ENCODE measurements at places on chromosomes 1 and 21. TPM values are rescaled to one million over a fixed set of nuclear protein-coding genes. Genes with fewer than 3 reads are reported as not detected.

Gene HAO2
- total RNA-seq, result not detected

Gene CR1
- total RNA-seq, result not detected

Gene PAX7
- not detected for total RNA-seq

Gene ITLN2
- total RNA-seq, result not detected

Gene GBP5
- 85.5 TPM for total RNA-seq

Gene PBX1
- 0.31 TPM for total RNA-seq

Gene TINAGL1
- not detected for total RNA-seq

Gene GNB1
- total RNA-seq, result 351 TPM

Gene OR2L13
- total RNA-seq, result not detected

Gene CLCA1
- total RNA-seq, result not detected

Gene SPATA6
- 1.8 TPM for total RNA-seq

- DNase-seq, result no peak
- H3K4me1 ChIP-seq, result no peaks in the 10 kb centered on the region
- H3K36me3 ChIP-seq, result no peaks in the 10 kb centered on the region
- H3K4me3 ChIP-seq, result no peak overlapping the region
- no peaks in the 10 kb centered on the region for H3K27me3 ChIP-seq
Observed at GRCh38 chr1:178010674-178011464, 41.0 kb upstream of the SEC16B start.

DNA sequence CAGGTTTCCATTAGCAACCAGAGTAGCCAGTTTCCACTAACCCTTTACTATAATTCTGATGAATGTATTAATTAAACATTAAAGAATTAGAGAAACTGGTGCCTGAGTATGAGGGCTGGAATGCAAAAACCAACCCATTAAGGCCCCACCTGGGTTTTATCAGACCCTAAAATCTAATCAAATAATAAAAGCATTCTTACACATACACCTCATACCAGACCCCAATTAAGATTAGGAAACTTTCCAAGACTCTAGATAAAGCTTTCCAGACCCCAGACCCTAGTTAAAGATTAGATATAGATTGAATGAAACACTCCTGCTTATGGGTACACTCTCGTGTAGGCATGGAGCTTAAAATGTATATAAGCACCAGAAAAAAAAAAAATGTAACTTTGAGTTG, 581.3 kb upstream of the BEND5 start:
- H3K4me1 ChIP-seq, result no peaks in the 10 kb centered on the region
- no peak overlapping the region for H3K4me3 ChIP-seq
- H3K27me3 ChIP-seq, result no peaks in the 10 kb centered on the region
- no peak for DNase-seq

DNA sequence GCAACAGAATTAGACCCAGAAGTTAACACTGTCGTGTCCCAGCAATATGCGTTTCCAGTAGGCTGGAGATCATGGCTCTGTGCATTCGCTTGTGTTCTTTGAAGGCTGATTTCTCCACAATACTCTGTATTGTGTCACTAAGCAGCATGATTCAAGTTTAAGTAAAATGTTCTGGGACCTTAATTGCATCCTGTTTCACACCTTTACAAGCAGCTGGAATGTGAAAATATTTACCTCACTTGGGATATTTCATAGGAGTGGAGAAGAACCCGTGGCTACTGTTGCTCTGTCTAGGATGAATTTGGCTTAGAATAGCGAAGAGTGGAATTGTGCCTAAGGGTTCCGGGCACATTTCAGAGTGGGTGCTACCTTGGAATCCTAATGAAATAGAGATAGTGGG, 6.3 kb downstream of the PTGFRN start:
- no peak for DNase-seq
- H3K27me3 ChIP-seq, result no peaks in the 10 kb centered on the region
- H3K4me1 ChIP-seq, result peaks cover 8% of the 10 kb centered on the region
- no peak overlapping the region for H3K4me3 ChIP-seq
- H3K36me3 ChIP-seq, result no peaks in the 10 kb centered on the region

DNA sequence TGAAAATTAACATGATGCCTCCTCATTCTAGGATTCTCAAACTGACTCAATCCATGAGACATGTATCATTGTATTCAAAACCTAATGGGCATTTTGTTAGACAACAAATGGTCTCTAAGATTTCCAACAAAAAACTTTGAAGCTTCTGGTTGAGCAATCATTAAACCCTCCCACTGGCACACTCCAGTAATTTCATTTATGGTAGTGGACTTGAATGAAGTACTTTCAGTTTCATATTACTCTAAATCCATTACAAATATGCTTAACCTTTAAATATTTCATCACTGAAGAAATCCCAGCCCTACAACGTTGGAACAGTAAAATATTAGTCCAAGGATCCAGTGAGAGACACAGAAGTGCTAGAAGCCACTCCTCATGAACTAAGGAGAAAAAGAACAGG, 43.5 kb downstream of the GBP6 start:
- no peak overlapping the region for H3K27ac ChIP-seq
- no peaks in the 10 kb centered on the region for H3K27me3 ChIP-seq
- DNase-seq, result no peak

GRCh38 chr1:65281846-65282245, 27.5 kb upstream of the DNAJC6 start:
- H3K27ac ChIP-seq, result no peak overlapping the region
- H3K4me3 ChIP-seq, result no peak overlapping the region
- H3K4me1 ChIP-seq, result no peaks in the 10 kb centered on the region
- peaks cover 8% of the 10 kb centered on the region for H3K27me3 ChIP-seq
- H3K36me3 ChIP-seq, result peaks cover 2% of the 10 kb centered on the region
- DNase-seq, result no peak

GRCh38 chr1:233197940-233198339, 97.6 kb downstream of the PCNX2 start:
- no peaks in the 10 kb centered on the region for H3K27me3 ChIP-seq
- DNase-seq, result no peak
- H3K4me1 ChIP-seq, result no peaks in the 10 kb centered on the region
- H3K4me3 ChIP-seq, result no peak overlapping the region
- peaks cover 72% of the 10 kb centered on the region for H3K36me3 ChIP-seq
- H3K27ac ChIP-seq, result no peak overlapping the region

GRCh38 chr1:12617511-12617900, 504 bp downstream of the DHRS3 start:
- no peaks in the 10 kb centered on the region for H3K27me3 ChIP-seq
- peak overlapping the region; percentile 97 for H3K4me3 ChIP-seq
- peak; percentile 71 for DNase-seq
- peaks cover 17% of the 10 kb centered on the region for H3K36me3 ChIP-seq
- H3K27ac ChIP-seq, result peak overlapping the region; percentile 97

GRCh38 chr1:1272341-1273208, 1.1 kb downstream of the UBE2J2 start:
- peak; percentile 27 for DNase-seq
- H3K27ac ChIP-seq, result peak overlapping the region; percentile 80

GRCh38 chr1:192477630-192478029, 97.9 kb upstream of the RGS1 start:
- H3K27me3 ChIP-seq, result no peaks in the 10 kb centered on the region
- no peak for DNase-seq

GRCh38 chr1:36884029-36884701, 150.2 kb downstream of the GRIK3 start:
- H3K36me3 ChIP-seq, result no peaks in the 10 kb centered on the region
- no peak overlapping the region for H3K27ac ChIP-seq
- no peaks in the 10 kb centered on the region for H3K4me1 ChIP-seq

DNA sequence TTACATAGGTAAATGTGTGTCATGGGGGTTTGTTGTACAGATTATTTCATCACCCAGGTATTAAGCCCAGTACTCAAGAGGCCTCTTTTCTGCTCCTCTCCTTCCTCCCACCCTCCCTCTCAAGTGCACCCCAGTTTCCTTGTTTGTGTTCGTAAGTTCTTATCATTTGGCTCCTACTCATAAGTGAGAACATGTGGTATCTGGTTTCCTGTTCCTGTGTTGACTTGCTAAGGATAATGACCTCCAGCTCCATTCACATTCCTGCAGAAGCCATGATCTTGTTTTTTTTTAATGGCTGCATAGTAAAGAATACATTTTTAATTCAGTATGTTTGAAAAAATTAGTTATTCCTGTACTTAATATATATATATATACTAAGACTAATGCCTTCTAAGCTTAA, 107.7 kb downstream of the CLDN17 start:
- H3K4me1 ChIP-seq, result no peaks in the 10 kb centered on the region
- peaks cover 2% of the 10 kb centered on the region for H3K27me3 ChIP-seq

DNA sequence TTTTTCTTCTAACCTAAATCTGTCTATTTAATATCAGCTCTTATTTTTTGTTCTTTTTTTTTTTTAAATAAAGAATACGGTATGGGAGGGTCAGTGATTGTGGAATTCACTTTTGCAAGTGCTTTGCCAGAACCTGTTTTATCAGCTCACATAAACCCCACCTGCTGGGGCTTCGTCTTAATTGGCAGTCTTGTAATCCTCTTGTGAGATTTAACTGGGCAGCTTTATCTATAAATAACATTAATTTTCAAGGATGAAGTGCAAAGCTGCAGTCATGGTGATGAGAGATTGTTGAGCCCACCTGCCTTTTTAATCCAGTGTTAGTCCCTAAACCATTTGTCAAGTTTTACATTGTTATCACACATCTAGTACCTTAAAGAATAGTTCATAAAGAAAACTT, 18.2 kb upstream of the PDC start:
- H3K36me3 ChIP-seq, result no peaks in the 10 kb centered on the region
- no peaks in the 10 kb centered on the region for H3K27me3 ChIP-seq

DNA sequence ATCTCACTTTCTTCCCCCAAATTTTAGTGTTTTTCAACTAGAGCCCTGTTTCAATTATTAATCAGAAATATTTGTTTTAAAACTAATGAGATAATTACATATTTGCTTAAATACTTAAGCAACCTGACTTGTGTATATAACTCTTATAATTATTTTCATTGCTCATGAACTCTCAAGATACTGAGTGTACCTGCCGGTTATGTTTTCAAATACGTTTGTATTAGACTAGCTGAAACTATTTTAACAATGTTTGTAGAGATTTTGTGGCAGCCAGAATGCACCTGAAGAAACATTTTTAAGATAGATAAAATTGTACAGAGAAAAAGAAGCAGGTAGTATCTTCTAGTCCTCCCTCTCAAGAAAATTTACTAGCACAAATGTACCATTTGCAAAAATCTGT, 140.6 kb upstream of the CXADR start:
- H3K27ac ChIP-seq, result no peak overlapping the region
- peaks cover 37% of the 10 kb centered on the region for H3K27me3 ChIP-seq
- H3K4me1 ChIP-seq, result peaks cover 2% of the 10 kb centered on the region
- no peak overlapping the region for H3K4me3 ChIP-seq

DNA sequence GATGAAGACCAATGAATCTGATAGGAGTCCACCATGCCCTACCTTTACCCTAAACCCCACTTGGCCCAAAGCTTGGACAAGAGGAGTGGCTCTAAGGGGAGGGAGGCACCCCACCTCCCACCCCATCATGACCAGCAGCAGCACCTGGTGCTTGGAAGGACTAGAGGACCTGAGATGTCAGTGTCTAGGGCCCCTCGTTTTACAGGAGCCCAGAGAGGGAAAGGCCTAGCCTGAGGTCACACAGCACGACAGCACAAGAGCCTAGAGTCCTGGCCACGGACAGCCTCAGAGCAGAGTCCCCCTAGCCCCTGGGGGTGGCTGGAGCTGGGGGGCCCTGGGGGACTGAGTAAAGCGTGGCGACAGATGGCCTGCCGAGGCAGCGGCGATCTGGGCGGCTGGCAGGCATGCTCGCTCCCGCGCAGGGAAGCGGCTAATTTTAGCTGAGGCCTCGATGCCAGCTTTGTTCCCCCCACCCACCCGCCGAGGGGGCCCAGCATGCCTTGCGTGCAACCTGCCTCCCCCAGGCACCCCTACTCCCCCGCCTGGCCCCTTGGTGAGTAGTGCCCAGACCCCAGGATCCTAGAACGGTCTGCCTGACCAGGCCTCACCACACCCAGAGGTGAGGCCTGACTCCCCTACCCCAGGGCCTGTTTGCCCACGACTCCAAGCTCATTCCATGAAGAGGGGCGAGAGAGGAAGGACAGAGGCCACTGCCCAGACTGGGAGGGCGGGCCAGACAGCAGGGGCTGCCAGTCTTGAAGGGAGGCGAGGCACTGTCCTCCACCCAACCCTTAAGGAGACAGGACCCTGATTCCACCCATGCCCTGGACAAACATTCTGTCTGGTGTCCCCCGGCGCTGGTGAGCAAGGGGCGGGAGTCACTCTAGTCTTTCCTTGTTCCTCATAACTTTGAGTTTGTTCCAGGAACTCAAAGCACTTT, 39.0 kb downstream of the AHDC1 start:
- H3K27ac ChIP-seq, result no peak overlapping the region
- H3K4me1 ChIP-seq, result peaks cover 13% of the 10 kb centered on the region
- H3K27me3 ChIP-seq, result no peaks in the 10 kb centered on the region
- no peaks in the 10 kb centered on the region for H3K36me3 ChIP-seq

- peak; percentile 85 for DNase-seq
- no peaks in the 10 kb centered on the region for H3K27me3 ChIP-seq
- peaks cover 56% of the 10 kb centered on the region for H3K4me1 ChIP-seq
- H3K4me3 ChIP-seq, result peak overlapping the region; percentile 75
- peak overlapping the region; percentile 99 for H3K27ac ChIP-seq
Observed at GRCh38 chr1:154760469-154760933, 109.6 kb downstream of the KCNN3 start.

- peaks cover 34% of the 10 kb centered on the region for H3K4me1 ChIP-seq
- peaks cover 49% of the 10 kb centered on the region for H3K36me3 ChIP-seq
- no peak overlapping the region for H3K4me3 ChIP-seq
- H3K27me3 ChIP-seq, result no peaks in the 10 kb centered on the region
- H3K27ac ChIP-seq, result no peak overlapping the region
Observed at GRCh38 chr1:44302541-44302940, 52.5 kb downstream of the ERI3 start.

GRCh38 chr1:185786524-185786923, 52.3 kb downstream of the HMCN1 start:
- DNase-seq, result no peak
- H3K27ac ChIP-seq, result no peak overlapping the region
- H3K27me3 ChIP-seq, result peaks cover 10% of the 10 kb centered on the region
- no peak overlapping the region for H3K4me3 ChIP-seq
- H3K4me1 ChIP-seq, result no peaks in the 10 kb centered on the region
- H3K36me3 ChIP-seq, result no peaks in the 10 kb centered on the region

GRCh38 chr21:44962403-44962966, 22.7 kb downstream of the SLX9 start:
- H3K4me1 ChIP-seq, result peaks cover 32% of the 10 kb centered on the region
- no peak overlapping the region for H3K27ac ChIP-seq
- no peak for DNase-seq
- peaks cover 15% of the 10 kb centered on the region for H3K36me3 ChIP-seq

- H3K4me1 ChIP-seq, result peaks cover 15% of the 10 kb centered on the region
- H3K36me3 ChIP-seq, result no peaks in the 10 kb centered on the region
- H3K27ac ChIP-seq, result no peak overlapping the region
Observed at GRCh38 chr21:39003982-39004633, 179.1 kb downstream of the PSMG1 start.

GRCh38 chr1:64248065-64248464, 44.6 kb downstream of the UBE2U start:
- H3K4me3 ChIP-seq, result no peak overlapping the region
- peaks cover 21% of the 10 kb centered on the region for H3K4me1 ChIP-seq
- H3K27ac ChIP-seq, result no peak overlapping the region
- peaks cover 6% of the 10 kb centered on the region for H3K27me3 ChIP-seq

DNA sequence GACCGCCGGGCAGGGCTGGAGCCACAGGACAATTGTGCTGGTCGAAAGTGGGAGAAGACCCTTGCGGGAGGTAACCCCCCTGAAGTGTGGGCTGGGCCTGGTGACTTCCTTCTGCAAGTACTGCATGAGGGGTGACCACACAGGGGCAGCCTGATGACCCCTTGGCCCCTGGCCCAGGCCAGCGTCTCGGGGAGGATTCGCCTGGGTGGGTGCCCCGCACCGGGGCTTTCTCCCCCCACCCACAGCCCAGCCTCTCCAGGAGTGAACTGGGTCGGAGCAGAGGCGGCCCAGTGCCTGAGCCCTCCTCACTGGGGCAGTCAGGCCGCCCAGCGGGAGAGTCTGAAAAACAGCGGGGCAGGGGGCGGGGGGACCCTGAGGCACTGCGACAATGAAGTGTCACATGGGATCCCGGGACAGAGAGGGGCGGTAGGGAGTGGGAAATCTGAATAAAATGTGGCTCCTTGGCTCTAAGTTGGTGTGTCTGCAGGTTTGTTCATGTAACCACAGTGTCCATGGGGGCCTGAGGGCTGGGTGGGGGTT, 1.6 kb upstream of the DNMT3L start:
- H3K4me1 ChIP-seq, result no peaks in the 10 kb centered on the region
- no peak overlapping the region for H3K27ac ChIP-seq

Data from activated naive CD4-positive, alpha-beta T cell treated with anti-CD3 and anti-CD28 coated beads for 36 hours (primary cell).